ENCODE measurements at places on chromosomes 2 and 18.

GRCh38 chr2:12107939-12108338 is 361.5 kb downstream of the LPIN1 start:
- no peak for DNase-seq

- DNase-seq = peak; percentile 61
Measured at GRCh38 chr18:24011123-24011917, 3.2 kb upstream of the TTC39C start.

GRCh38 chr2:98872526-98872925 is 63.5 kb downstream of the CRACDL start:
- no peak for DNase-seq

- no peak for DNase-seq
Measured at GRCh38 chr2:239328351-239329191, 72.2 kb downstream of the HDAC4 start.

GRCh38 chr2:63648632-63649031 is 59.9 kb downstream of the MDH1 start:
- DNase-seq = no peak
